ENCODE measurements at places on chromosomes 12 and 14. TPM values are rescaled to one million over a fixed set of nuclear protein-coding genes. Genes with fewer than 3 reads are reported as not detected.

C12orf42 gene
- not detected for total RNA-seq

GRIP1 gene
- total RNA-seq: not detected

KCNMB4 gene
- 1.6 TPM for total RNA-seq

RNASE7 gene
- total RNA-seq: not detected

TAS2R30 gene
- 4.1 TPM for total RNA-seq

GRCh38 chr14:61720294-61720661 lies 25.0 kb downstream of the HIF1A start:
- no peak for DNase-seq
- no peak overlapping the region for H3K4me3 ChIP-seq
- H3K36me3 ChIP-seq: peaks cover 13% of the 10 kb centered on the region

GRCh38 chr12:12800406-12801180 lies 12.6 kb upstream of the DDX47 start:
- peaks cover 7% of the 10 kb centered on the region for H3K4me1 ChIP-seq
- no peak overlapping the region for H3K27ac ChIP-seq
- no peak overlapping the region for H3K4me3 ChIP-seq
- no peak for DNase-seq
- H3K27me3 ChIP-seq: no peaks in the 10 kb centered on the region

- no peaks in the 10 kb centered on the region for H3K36me3 ChIP-seq
- DNase-seq: peak; percentile 6
- peak overlapping the region; percentile 76 for H3K4me3 ChIP-seq
- H3K4me1 ChIP-seq: peaks cover 22% of the 10 kb centered on the region
- H3K27me3 ChIP-seq: no peaks in the 10 kb centered on the region
These were observed 507 bp downstream of the SPTSSA start for GRCh38 chr14:34461334-34462131.

- H3K27me3 ChIP-seq: no peaks in the 10 kb centered on the region
- peaks cover 46% of the 10 kb centered on the region for H3K36me3 ChIP-seq
- peaks cover 39% of the 10 kb centered on the region for H3K4me1 ChIP-seq
- H3K27ac ChIP-seq: peak overlapping the region; percentile 4
- no peak overlapping the region for H3K4me3 ChIP-seq
These were observed 26.0 kb downstream of the XRCC3 start for GRCh38 chr14:103688906-103689902.

- H3K36me3 ChIP-seq: no peaks in the 10 kb centered on the region
- no peak for DNase-seq
- peaks cover 11% of the 10 kb centered on the region for H3K4me1 ChIP-seq
- no peaks in the 10 kb centered on the region for H3K27me3 ChIP-seq
- no peak overlapping the region for H3K27ac ChIP-seq
These were observed 15.4 kb upstream of the TMEM120B start for GRCh38 chr12:121697093-121697698.

DNA sequence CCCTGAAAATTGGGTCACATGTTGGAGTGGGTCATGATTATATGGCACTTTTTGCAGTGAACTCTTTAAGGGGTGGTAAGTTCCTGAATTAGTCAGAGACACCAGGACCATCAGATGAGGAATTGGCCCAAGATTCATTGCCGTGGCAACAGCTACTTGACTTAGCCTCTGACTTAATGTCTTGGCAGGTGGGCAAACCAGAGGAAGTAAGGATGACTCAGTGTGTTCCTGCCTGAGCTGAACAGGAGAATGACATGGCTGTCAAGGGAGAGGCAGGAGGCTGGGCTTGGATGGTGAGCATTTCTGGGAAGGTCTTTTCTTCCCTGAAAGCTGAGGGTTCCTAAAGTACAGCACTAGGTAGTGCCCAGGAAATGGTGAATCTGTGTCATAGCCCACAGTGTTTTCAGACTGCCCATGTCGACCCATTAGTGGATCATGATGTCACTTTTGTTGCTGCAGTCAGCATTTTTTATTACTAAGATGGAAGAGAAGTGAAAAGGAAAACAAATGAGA lies 170.1 kb upstream of the PWP1 start:
- no peaks in the 10 kb centered on the region for H3K36me3 ChIP-seq
- peak; percentile 46 for DNase-seq
- H3K27me3 ChIP-seq: no peaks in the 10 kb centered on the region
- H3K27ac ChIP-seq: no peak overlapping the region
- H3K4me3 ChIP-seq: no peak overlapping the region

GRCh38 chr12:64625243-64626077 lies 15.2 kb downstream of the RASSF3 start:
- H3K27me3 ChIP-seq: no peaks in the 10 kb centered on the region
- peaks cover 62% of the 10 kb centered on the region for H3K4me1 ChIP-seq
- H3K27ac ChIP-seq: peak overlapping the region; percentile 80
- H3K4me3 ChIP-seq: peak overlapping the region; percentile 53

GRCh38 chr14:69687606-69688298 lies 76.4 kb downstream of the SUSD6 start:
- H3K27ac ChIP-seq: no peak overlapping the region
- H3K27me3 ChIP-seq: no peaks in the 10 kb centered on the region
- DNase-seq: no peak
- H3K36me3 ChIP-seq: no peaks in the 10 kb centered on the region

GRCh38 chr14:67251573-67252226 lies 10.5 kb downstream of the PALS1 start:
- H3K36me3 ChIP-seq: peaks cover 4% of the 10 kb centered on the region
- H3K27ac ChIP-seq: no peak overlapping the region
- H3K27me3 ChIP-seq: no peaks in the 10 kb centered on the region
- DNase-seq: no peak
- no peak overlapping the region for H3K4me3 ChIP-seq
- H3K4me1 ChIP-seq: peaks cover 9% of the 10 kb centered on the region

- H3K4me1 ChIP-seq: no peaks in the 10 kb centered on the region
- H3K27me3 ChIP-seq: no peaks in the 10 kb centered on the region
- H3K36me3 ChIP-seq: peaks cover 36% of the 10 kb centered on the region
- DNase-seq: no peak
These were observed 30.6 kb upstream of the BTBD6 start for GRCh38 chr14:105217774-105218173.

DNA sequence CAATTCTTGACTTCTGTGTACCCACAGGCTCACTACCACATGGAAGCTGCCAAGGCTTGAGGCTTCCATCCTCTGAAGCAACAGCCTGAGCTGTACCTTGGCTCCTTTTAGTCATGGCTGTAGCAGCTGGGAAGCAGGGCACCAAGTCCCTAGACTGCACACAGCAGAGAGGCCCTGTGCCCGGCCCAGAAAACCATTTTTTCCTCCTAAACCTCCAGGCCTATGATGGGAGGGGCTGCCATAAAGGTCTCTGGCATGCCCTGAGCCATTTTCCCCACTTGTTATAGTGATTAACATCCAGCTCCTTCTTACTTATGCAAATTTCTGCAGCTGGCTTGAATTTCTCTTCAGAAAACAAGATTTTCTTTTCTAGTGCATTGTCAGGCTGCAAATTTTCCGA lies 121.8 kb downstream of the RPS6KA5 start:
- H3K27me3 ChIP-seq: no peaks in the 10 kb centered on the region
- peaks cover 3% of the 10 kb centered on the region for H3K4me1 ChIP-seq
- no peak for DNase-seq
- no peaks in the 10 kb centered on the region for H3K36me3 ChIP-seq
- H3K4me3 ChIP-seq: no peak overlapping the region
- H3K27ac ChIP-seq: no peak overlapping the region

DNA sequence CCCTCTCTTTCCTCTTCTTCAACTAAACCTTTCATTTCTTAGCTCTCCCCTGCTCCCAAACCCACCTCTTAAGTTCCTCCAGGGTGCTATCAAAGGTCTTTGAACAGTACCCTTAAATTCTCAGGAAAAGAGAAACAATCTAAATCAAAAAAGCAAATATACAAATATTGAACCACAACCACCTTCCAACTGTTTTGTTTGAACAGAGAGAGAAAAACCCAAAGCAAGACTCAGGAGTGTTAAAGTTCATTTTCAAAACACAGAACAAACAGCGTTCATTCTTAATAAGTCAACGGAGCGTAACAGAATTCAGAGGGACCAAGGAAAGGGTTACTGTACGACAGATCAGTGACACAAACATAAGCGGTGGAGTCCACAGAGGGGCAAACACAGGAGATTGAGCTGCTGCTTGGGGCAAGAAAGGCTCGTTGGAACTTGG lies 73.3 kb downstream of the NDUFA12 start:
- H3K27ac ChIP-seq: no peak overlapping the region
- H3K4me3 ChIP-seq: no peak overlapping the region
- no peaks in the 10 kb centered on the region for H3K27me3 ChIP-seq
- H3K36me3 ChIP-seq: no peaks in the 10 kb centered on the region
- DNase-seq: no peak
- no peaks in the 10 kb centered on the region for H3K4me1 ChIP-seq

DNA sequence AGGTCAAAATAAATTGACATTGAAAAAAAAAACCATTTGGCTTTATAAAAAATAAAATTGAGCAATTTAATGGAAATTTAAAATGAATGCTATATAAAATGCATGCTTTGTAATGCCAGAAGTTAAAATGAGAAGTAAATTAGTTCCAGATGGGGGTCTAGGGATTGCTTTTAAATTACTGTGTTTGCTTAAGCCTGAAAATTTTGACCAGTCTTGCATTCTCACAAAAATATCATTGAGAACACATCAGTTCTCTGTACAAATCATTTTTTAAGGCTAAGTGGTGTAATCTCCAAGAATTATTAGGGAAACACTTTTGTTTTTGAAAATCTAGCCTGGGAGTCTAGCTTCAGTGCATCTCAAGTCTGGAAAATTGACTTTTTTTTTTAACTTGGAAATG lies 90.7 kb downstream of the RERG start:
- no peak overlapping the region for H3K27ac ChIP-seq
- no peak overlapping the region for H3K4me3 ChIP-seq
- H3K36me3 ChIP-seq: no peaks in the 10 kb centered on the region
- no peaks in the 10 kb centered on the region for H3K27me3 ChIP-seq

DNA sequence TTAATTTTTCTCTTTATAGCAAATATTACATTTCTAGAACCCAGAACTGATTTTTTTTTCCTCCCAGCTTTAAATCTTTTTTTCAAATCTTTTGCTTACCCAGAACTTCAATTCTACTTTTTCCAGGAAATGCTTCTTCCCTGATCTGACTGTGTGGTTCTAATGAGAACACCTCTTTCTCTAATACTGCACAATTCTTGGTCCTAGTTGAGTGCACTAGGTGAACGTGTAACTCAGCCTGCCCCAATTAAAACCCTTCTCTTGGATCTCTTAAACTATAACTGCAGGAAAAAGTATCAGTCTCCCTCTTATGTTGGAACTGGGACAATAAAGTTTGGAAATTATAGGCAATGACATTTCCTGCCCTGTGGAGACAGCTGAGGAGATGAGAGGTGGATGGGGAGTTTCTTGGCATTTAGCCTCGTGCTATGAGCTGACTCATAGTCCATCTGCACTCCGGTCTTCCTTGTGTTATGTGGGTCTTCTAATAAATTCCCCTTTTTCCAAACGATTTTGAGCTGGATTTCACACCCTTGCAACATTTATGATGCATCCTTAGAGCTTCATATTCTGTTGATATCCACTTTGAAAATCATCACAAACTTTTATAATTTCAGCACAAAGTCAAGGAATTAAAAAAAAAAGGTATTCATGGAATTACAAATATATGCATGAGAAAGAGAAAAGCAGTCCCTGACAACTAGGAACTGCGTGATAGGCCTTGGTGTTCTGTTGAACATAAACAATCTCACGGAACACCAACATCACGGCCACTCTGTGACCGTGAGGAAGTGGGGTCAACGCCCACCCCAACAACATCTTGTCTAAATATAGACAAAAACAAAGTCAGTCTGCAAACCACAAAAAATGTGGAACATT lies 52.4 kb downstream of the BRMS1L start:
- peak overlapping the region; percentile 23 for H3K27ac ChIP-seq
- H3K27me3 ChIP-seq: no peaks in the 10 kb centered on the region
- DNase-seq: no peak
- peaks cover 10% of the 10 kb centered on the region for H3K4me1 ChIP-seq

DNA sequence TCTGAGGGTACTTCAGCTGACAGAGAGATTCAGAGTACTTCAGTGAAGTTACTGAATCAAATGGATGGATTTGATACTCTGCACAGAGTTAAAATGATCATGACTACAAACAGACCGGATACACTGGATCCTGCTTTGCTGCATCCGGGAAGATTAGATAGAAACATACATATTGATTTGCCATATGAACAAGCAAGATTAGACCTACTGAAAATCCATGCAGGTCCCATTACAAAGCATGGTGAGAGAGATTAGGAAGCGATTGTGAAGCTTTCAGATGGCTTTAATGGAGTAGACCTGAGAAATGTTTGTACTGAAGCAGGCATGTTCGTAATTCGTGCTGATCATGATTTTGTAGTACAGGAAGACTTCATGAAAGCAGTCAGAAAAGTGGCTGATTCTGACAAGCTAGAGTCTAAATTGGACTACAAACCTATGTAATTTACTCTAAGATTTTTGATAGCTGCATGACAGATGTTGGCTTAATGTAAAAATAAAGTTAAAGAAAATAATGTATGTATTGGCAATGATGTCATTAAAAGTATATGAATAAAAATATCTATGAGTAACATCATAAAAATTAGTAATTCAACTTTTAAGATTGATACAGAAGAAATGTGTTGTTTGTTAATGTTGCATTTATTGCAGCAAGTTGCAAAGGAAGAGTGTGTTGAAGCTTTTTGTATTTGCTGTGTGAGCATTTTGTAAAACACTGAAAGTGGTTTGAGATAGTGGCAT lies 136.1 kb upstream of the RAP1B start:
- H3K36me3 ChIP-seq: no peaks in the 10 kb centered on the region
- H3K4me1 ChIP-seq: peaks cover 8% of the 10 kb centered on the region
- no peak overlapping the region for H3K27ac ChIP-seq
- DNase-seq: no peak

GRCh38 chr14:60768602-60769001 lies 34.0 kb downstream of the MNAT1 start:
- H3K4me1 ChIP-seq: no peaks in the 10 kb centered on the region
- no peak for DNase-seq
- H3K27ac ChIP-seq: no peak overlapping the region
- no peak overlapping the region for H3K4me3 ChIP-seq
